T-cell (primary cell): ENCODE measurements at places on chromosomes 6 and 20.

- no peaks in the 10 kb centered on the region for H3K27me3 ChIP-seq
- peaks cover 11% of the 10 kb centered on the region for H3K4me1 ChIP-seq
- H3K36me3 ChIP-seq: no peaks in the 10 kb centered on the region
- no peak for DNase-seq
- no peak overlapping the region for H3K4me3 ChIP-seq
These were observed 39.7 kb downstream of the TAF4 start for GRCh38 chr20:62025832-62026563.

GRCh38 chr6:69817358-69817757 is 20.5 kb upstream of the LMBRD1 start:
- peaks cover 42% of the 10 kb centered on the region for H3K4me1 ChIP-seq
- no peak for DNase-seq
- no peak overlapping the region for H3K27ac ChIP-seq
- no peak overlapping the region for H3K4me3 ChIP-seq
- no peaks in the 10 kb centered on the region for H3K27me3 ChIP-seq

DNA sequence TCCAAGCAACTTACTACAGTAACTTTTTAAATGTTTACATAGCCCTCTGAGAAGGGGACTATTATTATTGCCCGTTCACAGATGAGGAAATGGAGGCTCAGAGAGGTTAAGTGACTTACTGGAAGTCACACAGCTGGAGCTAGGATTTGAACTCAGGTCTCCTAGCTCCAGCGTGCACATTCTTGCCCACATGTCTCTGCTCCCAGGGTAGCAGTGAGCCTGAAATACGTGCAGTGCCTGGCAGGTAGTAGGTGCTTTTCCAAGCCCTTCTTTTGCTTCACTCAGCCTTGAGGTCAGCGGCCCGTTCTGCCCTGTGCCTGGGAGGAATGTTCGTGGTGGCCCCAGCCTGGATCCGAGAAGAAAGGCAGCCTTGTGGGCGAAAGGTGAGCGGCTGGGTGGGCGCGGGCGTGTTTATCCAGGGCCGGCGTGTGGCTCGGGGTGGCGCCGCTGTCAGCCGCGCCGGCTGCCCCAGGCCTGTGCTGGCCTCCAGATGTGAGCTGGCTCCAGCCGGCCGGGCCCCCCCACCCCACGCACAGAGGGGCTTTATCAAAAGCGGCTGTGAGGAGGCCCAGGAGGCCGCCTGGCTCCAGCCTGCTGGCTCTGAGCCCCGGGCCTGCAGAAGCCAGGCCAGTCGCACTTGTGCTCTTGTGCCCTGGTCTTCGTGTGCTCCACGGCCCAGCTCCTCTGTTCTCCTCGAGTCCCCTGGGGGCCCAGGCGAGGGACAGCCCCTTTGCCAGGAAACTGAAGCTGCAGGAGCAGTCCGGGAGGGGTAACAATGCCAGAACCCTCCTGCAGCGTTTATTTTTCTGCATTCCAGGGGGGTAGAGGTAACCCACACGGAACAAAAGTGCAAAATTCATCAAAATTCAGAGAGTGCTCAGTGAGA is 58.1 kb downstream of the UBE2V1 start:
- H3K27ac ChIP-seq: no peak overlapping the region
- no peaks in the 10 kb centered on the region for H3K27me3 ChIP-seq
- no peak overlapping the region for H3K4me3 ChIP-seq
- H3K36me3 ChIP-seq: no peaks in the 10 kb centered on the region

DNA sequence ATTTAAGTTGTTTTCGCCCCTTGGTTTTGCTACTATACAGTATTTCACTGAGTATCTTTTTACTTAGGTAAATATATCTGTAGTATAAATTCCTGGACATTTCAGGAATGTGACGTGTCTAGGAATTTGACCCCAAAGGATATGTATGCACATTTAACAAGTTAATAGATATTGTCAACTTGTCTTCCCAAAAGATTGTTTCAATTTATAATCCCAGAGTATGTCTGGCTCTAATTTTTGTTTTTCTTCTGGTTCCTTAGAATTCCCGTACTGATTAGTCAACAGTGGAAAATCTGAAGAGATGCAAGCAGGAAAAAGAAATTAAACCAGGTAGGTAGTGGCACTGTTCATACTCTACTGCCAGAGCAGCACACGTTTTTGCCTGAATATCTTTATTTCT is 7.2 kb downstream of the PKIG start:
- no peak overlapping the region for H3K27ac ChIP-seq
- no peak for DNase-seq
- H3K4me1 ChIP-seq: no peaks in the 10 kb centered on the region
- H3K36me3 ChIP-seq: no peaks in the 10 kb centered on the region
- no peak overlapping the region for H3K4me3 ChIP-seq

DNA sequence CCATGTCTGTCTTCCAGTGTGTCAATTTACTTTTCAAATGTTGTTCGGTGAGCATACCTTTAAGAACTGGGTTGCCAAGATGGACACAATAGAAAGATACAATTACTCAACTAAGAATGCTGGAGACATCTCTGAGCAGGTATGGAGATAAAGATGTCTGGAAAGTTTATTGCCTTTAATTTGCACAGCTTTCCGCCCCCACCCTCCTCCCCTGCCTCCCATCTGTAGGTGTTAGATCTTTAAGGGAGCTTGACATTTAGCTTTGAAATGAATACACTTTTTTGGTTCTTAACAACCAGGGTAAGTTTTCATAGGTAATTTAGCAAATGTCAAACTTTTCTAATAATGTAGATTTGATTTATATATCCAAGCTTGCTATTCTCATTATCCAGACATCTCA is 104.4 kb downstream of the BTBD3 start:
- no peak overlapping the region for H3K27ac ChIP-seq
- H3K4me1 ChIP-seq: no peaks in the 10 kb centered on the region
- H3K4me3 ChIP-seq: no peak overlapping the region
- DNase-seq: no peak
- no peaks in the 10 kb centered on the region for H3K27me3 ChIP-seq

DNA sequence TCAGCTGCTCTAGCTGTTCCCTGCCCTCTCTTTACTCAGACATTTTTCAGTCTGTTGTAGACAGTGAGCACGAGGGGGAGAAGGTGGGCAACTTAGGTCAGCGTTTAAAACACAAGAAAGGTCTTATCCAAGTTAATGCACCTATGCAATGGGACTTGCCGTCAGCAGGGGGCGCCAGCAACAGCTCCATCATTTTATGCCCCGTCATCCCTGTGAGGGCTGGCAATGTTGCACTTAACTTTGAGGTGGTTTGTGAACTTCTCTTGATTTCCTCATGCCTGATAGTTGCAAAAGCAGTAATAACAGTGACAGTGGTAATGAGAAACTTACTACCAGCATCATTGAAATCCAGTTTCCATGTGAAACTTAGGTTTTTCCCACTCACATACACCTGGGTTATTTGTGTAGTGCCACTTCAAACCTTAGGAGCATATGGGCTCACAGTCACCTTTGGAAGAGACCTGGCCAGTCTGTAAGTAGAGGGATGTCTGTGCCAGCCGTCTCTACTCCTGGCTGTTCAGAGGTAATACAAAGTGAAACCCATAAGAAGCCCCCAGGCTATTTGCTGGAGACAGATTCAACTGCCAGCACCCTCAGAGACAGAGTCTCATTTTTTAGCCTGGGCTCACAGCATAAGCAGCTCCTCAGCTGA is 44.9 kb upstream of the ID1 start:
- H3K27ac ChIP-seq: no peak overlapping the region
- no peaks in the 10 kb centered on the region for H3K27me3 ChIP-seq
- H3K4me1 ChIP-seq: peaks cover 10% of the 10 kb centered on the region
- DNase-seq: peak; percentile 55
- H3K36me3 ChIP-seq: peaks cover 9% of the 10 kb centered on the region

DNA sequence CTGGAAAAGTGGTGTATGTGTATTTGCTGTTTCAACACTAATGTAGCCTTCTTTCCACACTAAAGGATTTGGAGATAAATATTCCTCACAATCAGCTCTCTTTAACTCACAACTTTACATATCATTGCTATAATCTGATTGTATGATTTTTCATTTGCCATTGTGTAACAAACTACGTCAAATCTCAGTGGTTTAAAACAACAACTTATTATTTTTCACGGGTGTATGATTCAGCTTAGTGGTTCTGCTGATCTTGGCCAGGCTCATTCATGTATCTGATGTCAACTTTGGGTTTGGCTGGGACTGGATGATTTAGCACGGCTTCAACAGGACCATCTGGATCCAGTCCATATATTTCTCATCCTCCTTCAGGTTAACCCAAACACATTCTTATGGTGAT is 55.4 kb upstream of the TMX4 start:
- H3K27ac ChIP-seq: no peak overlapping the region
- H3K36me3 ChIP-seq: no peaks in the 10 kb centered on the region
- no peak overlapping the region for H3K4me3 ChIP-seq
- peaks cover 4% of the 10 kb centered on the region for H3K4me1 ChIP-seq

DNA sequence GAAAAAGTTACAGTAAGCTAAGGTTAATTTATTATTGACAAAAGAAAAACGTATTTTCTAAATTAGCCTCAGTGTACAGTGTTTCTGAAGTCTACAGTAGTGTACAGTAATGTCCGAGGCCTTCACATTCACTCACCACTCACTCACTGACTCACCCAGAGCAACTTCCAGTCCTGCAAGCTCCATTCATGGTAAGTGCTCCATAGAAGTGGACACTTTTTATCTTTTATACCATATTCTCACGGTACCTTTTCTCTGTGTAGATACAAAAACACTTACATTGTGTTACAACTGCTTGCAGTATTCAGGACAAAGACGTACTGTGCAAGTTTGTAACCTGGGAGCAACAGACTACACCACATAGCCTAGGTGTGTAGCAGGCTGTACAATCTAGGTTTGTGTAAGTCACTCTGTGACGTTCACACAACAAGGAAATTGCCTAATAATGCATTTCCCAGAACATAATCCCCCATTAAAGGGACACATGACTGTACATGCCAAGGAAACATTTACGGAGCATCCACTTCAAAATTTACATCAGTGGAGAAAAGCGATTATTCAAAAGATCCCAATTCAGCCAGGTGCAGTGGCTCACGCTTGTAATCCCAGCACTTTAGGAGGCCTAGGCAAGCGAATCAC is 133.4 kb downstream of the BANF2 start:
- no peak overlapping the region for H3K27ac ChIP-seq
- H3K27me3 ChIP-seq: no peaks in the 10 kb centered on the region
- H3K4me3 ChIP-seq: no peak overlapping the region
- H3K4me1 ChIP-seq: no peaks in the 10 kb centered on the region

DNA sequence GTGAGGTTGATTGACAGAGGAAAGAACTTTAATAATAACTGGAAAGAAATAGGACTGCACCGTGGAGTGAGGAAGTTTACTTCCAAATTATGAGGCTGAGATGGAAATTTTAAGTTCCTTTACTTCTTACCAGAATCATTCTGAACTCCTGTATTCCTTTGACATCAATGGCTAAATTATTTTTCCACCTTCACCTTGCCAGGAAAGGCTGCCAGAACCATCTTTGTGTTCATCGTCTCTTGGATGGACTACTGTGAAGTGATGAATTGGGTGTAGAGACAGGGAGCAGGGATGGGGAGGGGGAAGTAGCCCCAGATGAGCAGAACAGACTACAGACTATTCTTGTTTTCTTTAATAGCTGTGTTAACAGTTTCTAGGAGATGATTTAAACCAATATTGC is 102.1 kb upstream of the CEP162 start:
- no peak overlapping the region for H3K4me3 ChIP-seq
- no peak for DNase-seq

GRCh38 chr6:151359486-151359885 is 31.9 kb downstream of the ZBTB2 start:
- H3K4me1 ChIP-seq: no peaks in the 10 kb centered on the region
- no peak for DNase-seq
- no peak overlapping the region for H3K4me3 ChIP-seq
- peaks cover 5% of the 10 kb centered on the region for H3K36me3 ChIP-seq
- no peak overlapping the region for H3K27ac ChIP-seq

- no peaks in the 10 kb centered on the region for H3K27me3 ChIP-seq
- no peak overlapping the region for H3K27ac ChIP-seq
- H3K4me1 ChIP-seq: no peaks in the 10 kb centered on the region
- DNase-seq: no peak
These were observed 39.1 kb downstream of the KCNQ2 start for GRCh38 chr20:63433351-63433750.

GRCh38 chr20:37071481-37071911 is 24.3 kb downstream of the RBL1 start:
- H3K4me1 ChIP-seq: peaks cover 27% of the 10 kb centered on the region
- no peaks in the 10 kb centered on the region for H3K36me3 ChIP-seq
- H3K27me3 ChIP-seq: no peaks in the 10 kb centered on the region
- H3K27ac ChIP-seq: peak overlapping the region; percentile 50

DNA sequence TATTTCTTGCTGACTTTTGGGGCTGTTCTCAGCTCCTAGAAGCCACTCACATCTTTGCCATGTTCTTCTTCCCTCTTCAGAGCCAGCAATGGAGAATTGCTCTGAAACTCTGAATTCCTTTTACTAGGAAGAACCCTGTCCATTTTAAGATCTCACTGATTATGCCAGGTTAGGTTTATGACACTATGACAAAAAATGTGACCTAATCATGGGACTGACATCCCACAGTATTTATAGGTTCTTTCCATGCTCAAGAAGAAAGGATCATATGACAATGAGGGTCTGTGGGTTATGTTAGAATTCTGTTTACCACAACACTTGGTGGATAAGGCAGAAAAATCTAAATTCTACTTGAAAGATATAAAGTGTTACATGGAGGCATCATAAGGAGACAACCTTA is 263.3 kb upstream of the CITED2 start:
- no peak for DNase-seq
- no peaks in the 10 kb centered on the region for H3K36me3 ChIP-seq
- H3K27me3 ChIP-seq: no peaks in the 10 kb centered on the region
- H3K4me3 ChIP-seq: no peak overlapping the region

- no peaks in the 10 kb centered on the region for H3K36me3 ChIP-seq
- no peak overlapping the region for H3K4me3 ChIP-seq
- no peaks in the 10 kb centered on the region for H3K4me1 ChIP-seq
- H3K27me3 ChIP-seq: no peaks in the 10 kb centered on the region
- H3K27ac ChIP-seq: no peak overlapping the region
These were observed 18.1 kb downstream of the PMEPA1 start for GRCh38 chr20:57691699-57692098.

- H3K36me3 ChIP-seq: no peaks in the 10 kb centered on the region
- H3K27me3 ChIP-seq: peaks cover 5% of the 10 kb centered on the region
- H3K4me3 ChIP-seq: peak overlapping the region; percentile 67
- peak; percentile 47 for DNase-seq
- H3K4me1 ChIP-seq: no peaks in the 10 kb centered on the region
- H3K27ac ChIP-seq: no peak overlapping the region
These were observed 719 bp upstream of the EDN1 start for GRCh38 chr6:12289365-12289919.

DNA sequence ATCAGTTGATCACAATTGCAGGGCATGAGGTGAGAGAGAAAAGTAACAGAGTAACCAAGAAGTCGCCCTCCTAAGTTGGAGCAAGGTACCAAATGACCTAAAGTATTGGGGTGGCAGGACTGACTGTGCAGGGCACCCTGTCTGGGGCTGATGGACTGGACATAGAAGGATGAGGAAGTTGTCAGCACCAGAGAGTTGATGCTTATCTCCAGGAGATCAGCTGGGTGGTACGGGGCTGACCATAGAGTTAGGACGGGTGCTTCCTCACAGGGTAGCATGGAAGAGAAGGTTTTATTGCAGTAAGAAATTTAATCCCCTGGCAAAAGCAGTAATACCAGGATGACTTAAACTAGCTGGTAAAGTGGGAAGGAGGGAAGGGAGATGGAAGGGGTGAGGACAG is 66.7 kb downstream of the TMEM170B start:
- H3K27me3 ChIP-seq: no peaks in the 10 kb centered on the region
- no peaks in the 10 kb centered on the region for H3K4me1 ChIP-seq
- no peaks in the 10 kb centered on the region for H3K36me3 ChIP-seq

- H3K27ac ChIP-seq: no peak overlapping the region
- DNase-seq: no peak
- H3K27me3 ChIP-seq: no peaks in the 10 kb centered on the region
- H3K4me1 ChIP-seq: no peaks in the 10 kb centered on the region
- H3K4me3 ChIP-seq: no peak overlapping the region
These were observed 37.5 kb upstream of the KLHL31 start for GRCh38 chr6:53703047-53703446.
